Pulmonary artery endothelial cell (primary cell): ENCODE measurements at places on chromosomes 6 and 20. TPM values are rescaled to one million over a fixed set of nuclear protein-coding genes. Genes with fewer than 3 reads are reported as not detected.

ULBP3 gene
- 10.5 and 12.4 TPM in 2 replicates for total RNA-seq

GRCh38 chr6:61751986-61752385 is 534.0 kb downstream of the KHDRBS2 start:
- no peak for DNase-seq

GRCh38 chr6:56746767-56747504 is 104.2 kb upstream of the DST start:
- DNase-seq, result no peak

DNA sequence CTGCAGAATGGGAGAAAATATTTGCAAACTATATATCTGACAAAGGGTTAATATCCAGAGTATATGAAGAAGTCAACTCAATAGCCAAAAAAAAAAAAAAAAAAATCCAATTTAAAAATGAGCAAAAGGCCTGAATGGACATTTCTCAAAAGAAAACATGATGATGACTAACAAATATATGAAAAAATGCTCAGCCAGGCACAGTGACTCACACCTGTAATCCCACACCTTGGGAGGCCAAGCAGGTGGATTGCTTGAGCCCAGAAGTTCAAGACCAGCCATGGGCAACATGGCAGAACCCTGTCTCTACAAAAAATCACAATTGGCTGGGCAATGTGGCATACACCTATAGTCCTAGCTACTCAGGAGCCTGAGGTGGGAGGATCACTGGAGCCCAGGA is 2.1 kb upstream of the ECHDC1 start:
- DNase-seq, result no peak
